ENCODE measurements at places on chromosomes 6 and 20.

DNA sequence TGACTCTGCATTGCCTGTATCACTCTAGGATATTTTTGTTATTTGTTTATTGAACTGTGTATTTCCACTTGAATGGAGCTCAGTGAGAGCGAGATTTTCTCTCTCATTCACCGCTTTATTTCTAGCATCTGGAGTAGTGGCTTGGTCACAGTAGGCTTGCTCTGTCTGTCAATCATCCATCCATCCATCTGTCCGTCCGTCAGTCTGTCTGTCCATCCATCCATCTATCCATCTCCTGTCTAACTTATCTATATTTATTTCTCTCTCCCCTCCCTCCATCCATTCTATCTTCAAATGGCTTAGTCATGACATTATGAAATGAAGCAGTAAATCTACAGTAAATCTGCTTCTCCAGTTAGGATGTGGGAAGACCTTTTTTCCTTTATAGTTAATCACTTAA, 94.6 kb downstream of the TIAM2 start:
- no peak for DNase-seq

- DNase-seq, result no peak
These were observed 94.5 kb downstream of the ZMYND8 start for GRCh38 chr20:47262008-47262364.

DNA sequence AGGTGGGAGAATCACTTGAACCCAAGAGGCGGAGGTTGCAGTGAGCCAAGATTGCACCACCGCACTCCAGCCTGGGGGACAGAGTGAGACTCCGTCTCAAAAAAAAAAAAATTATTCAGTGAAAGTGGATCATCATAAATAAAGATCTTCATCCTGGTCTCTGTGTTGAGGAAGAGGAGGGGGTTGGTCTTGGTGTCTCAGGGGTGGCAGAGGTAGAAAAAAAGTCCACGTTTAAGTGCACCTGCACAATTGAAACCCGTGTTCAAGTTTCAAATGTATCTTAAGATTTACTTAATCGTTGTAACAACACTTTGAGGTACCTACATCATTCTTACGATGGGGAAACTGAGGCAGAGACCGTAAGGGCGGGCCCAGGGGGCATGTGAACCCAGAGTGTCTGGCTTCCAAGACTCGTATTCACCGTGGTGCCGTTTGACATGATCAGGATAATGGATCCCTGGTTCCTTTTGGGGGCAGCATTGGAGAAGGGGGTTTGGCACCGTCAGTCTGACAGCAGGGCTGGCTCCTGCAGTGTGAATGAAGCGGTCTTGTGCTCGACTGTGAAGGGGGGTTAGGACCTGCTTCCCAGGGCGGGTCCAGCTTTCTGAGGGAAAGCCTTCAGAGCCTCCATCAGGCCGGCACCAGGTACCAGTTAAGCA, 32.9 kb upstream of the ID1 start:
- no peak for DNase-seq

DNA sequence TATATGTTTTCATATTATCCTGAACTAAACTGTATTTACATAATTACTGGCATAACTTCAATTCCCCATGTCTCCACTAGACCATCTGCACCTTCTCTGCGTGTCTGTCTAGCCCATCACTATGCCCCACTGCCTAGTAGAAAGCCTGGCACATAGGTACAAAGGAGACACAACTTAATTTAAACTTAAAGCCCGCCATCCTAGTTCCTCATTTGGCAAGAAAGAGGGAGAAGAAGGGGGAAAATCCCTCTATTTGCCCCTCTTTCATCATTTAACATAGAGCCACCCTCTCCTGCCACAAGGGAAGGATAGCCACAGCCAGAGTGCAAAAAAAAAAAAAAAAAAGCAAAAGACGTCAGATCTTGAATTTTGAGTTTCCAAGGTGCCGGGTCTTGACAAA, 1.8 kb downstream of the PKIG start:
- DNase-seq, result no peak

GRCh38 chr6:37743926-37744325, 46.2 kb upstream of the MDGA1 start:
- no peak for DNase-seq

- DNase-seq, result no peak
These were observed 232.6 kb downstream of the TMEM242 start for GRCh38 chr6:157090736-157091135.

GRCh38 chr20:55070001-55070400, 594.6 kb downstream of the DOK5 start:
- DNase-seq, result no peak

DNA sequence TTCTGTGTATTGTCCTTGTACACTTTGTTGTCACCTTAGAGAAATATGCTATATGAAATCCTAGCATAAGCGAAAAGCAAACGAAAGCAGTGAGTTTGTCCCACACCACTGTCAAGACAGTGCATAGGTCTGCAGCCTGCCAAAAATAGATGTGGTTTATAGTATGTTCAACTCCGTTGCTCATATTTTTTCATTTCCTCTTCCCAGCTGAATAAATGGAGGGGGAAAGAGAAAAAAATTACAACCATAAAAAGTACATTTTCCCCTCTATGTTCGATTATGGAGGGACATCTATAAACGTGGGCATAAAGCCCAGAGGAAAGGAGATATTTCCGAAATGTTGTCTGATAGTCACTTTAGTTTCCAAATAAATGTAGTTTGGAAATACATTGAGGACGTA, 25.8 kb downstream of the PRL start:
- no peak for DNase-seq

DNA sequence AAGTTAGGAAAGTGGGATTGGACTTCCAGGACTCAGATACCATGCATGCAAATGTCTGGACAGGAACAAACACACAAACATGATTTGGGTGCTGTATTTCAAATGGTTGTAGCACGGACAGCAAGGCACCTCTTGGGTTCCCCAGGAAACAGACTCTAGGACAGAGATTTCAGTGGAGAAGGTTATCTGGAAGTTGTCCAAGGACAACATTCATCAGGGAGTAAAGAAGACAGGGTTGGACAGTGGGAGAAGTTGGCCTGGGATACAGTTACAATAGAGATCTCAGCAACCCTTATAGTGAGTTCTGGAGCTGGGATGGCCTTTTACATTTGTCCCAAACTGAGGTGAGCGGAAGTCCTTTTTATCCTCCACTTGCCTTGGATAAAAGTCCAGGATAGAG, 19.8 kb upstream of the TINAG start:
- DNase-seq, result no peak

DNA sequence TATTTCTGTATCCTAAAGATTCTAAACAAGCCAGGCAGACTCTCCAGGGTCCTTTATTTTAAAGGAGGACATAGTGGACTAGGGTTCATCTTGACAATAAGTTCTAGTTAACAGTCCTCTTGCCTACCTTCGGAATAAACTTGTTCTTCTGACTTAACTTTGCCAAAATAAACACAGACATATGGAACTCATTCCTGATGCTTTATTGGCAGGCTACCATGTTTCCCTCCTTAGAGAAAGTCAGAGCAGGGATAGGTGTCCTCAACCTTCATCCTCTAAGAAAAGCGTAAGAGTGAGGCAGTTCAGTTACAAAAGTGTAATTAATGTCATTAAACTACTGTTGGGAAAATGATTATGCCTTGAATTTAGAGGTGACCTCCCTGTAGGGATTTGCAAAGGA, 46.9 kb upstream of the NRSN1 start:
- DNase-seq, result no peak
